Activated CD8-positive, alpha-beta T cell treated with anti-CD3 and anti-CD28 coated beads for 36 hours (primary cell): ENCODE measurements at places on chromosomes 2 and 18. TPM values are rescaled to one million over a fixed set of nuclear protein-coding genes. Genes with fewer than 3 reads are reported as not detected.

DNA sequence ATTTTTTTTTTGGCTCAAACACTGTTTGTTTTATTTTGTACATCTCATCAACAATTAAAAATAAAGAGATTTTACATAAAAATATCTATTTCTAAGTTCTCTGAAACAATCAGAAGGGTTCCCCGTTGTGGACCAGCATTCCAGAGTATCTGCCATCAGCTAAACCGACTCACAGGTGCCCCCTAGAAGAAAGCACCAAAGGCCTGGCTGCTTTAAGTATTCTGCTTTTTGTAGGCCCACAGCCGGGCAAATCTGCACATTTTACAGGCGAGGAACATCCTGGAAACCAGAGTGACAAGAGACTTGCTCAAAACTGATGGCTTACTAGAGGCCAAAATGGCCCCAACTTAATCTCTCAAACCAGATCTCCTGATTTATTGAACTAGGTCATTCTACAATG is 82.2 kb upstream of the SETBP1 start:
- DNase-seq, result no peak

- DNase-seq, result no peak
Observed at GRCh38 chr2:98188351-98189046, 101.5 kb downstream of the VWA3B start.

Gene PROC
- not detected for total RNA-seq

DNA sequence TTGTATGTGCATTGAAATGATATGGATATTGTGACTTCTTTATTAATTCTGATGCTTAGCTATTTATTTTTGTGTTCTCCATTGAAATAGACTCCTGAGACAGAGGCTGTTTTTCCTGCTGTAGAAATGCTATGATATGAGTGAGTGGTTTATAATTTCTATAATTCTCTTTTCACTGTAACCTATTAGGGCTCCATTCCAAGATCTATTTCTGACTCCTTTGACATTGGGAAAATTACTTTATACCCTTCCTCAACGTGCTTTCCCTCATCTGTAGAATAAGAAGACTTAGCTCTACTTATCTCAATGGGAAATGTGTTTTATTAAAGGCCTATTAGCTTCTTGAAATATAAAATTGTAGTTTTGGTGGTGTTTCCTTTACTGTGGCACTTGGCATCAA is 144.5 kb upstream of the RPRM start:
- DNase-seq, result no peak

DNA sequence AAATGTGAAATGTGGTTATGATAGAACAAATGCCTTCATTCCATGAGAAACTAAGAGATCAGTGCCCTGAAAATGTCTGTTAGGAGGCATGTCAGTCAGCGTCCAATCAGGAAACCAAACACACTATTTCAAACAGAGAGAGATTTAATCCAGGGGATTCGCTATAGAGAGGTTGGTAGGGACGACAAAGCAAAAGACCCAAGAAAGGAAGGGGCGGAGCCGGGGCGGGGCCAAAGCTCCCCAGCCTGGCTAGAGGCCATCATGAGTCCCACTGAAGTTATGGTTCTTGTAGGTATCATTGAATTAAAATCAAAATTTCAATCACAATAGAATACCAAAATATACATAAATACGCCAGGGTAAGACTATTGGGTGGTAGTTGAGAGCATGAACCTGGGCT is 32.9 kb upstream of the RNF149 start:
- DNase-seq, result peak; percentile 72

GRCh38 chr18:6553234-6553900 is 138.7 kb upstream of the L3MBTL4 start:
- DNase-seq, result no peak

- DNase-seq, result no peak
Observed at GRCh38 chr2:33491441-33492084, 15.1 kb downstream of the RASGRP3 start.

DNA sequence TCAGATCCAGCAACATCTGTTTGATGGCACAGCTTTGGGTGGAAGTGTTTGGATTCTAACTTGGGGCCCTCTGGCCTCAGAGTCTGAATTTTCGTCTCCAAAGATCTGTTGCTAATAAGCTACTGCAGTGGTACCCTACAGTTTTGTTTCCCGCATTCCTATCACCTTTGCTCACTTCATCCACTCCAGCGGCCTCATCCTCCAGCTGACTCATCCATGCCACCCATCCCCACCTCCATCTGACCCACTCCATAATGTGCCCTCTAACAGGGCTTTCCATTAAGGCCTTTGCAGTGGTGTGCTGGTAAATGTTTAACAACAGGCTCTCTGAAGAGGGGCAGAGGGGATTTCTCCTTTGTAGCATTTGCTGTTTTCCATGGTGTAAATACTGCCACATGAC is 225.5 kb downstream of the TGIF1 start:
- no peak for DNase-seq

Gene DNAJC5G
- not detected for total RNA-seq

DNA sequence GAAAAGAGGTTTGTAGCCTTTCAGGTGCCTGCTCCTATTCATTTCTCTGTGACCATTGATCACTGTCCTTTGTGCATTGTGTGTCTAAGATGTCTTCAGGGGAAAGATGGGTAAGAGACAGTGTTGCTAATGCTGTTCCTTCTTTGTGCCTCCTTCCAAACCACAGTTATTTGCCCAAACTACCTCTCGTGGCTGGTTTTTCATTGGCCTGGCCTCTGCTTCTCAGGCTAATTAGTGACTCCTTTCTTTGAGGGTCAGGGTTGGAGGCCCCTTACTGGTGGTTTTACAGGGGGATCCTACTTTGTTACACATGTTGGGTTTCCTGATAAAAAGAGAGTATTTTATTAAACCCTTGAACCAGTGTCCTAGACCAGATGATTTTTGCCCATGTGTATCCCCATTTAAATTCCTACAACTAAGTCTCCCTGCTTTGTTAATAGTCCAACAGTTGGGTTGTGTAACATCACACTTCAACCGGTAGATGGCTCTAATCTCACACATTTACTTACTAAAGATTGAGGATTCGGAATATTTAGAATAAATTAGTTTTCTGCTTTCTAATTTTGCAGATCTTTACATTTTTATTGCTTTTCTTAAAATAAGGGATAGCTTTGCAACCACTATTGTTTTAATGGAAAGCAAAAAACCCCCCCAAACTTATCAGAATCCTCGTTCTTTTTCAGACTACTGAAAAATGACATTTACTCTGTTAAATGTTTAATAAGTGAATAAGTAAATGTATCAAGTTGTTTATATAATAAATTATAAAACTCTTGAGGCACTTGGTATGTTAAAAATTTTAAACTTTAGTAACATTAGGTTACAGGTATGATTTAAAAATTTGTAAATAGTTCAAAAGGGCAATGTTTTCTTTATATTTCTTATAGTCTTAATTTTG is 2.4 kb downstream of the MARS2 start:
- DNase-seq, result peak; percentile 10

- no peak for DNase-seq
Observed at GRCh38 chr18:78145096-78145495, 834.5 kb upstream of the SALL3 start.

Gene ZDBF2
- total RNA-seq, result 10.9 TPM

DNA sequence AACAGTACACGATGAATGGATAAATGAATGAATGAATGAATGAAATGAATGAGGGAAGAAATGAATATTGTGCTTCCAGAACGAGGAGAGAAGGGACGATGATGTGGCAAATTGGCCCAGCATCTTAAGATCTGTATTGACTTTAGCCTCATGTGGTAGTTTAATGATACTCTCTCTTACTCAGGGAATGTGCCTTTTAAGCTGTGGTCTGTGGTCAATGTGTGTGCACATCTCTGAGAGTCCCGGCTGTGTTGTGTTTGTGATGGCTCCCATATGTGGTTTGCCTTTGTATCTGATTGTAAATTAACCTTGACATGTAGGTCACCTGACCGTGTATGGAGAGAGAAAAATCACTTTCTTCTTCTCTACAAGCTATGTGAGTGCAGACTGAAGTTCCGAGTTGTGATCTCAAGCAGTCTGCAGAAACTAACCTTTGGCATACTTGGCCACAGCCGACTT is 91.2 kb downstream of the NEDD4L start:
- peak; percentile 59 for DNase-seq

Gene ALPP
- total RNA-seq, result not detected

DNA sequence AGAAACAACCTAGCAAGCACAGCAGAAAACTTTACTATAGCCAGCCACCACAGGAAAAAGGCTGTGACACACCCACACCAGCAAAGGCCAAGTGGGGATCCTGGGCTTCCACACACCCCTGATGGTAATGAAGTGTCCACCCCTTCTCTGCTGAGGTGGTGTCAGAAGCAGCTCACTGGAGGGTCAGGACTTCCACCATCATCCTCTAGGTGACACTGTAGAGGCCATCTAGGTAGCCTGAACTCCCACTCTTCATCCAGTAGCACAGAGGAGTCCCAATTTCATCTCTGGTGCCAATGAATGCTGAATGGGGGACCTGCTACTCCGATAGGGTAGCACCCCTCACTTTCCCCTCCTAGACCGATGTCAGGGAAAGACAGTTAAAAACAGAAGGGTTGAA is 1544.4 kb downstream of the LRP1B start:
- DNase-seq, result no peak

- DNase-seq, result no peak
Observed at GRCh38 chr2:207505171-207505570, 24.6 kb upstream of the CREB1 start.
